ENCODE measurements at places on chromosomes 16 and 17.
A peak's percentile ranks its signal among the peaks of the same experiment; 100 is the strongest.

- DNase-seq: no peak
Measured at GRCh38 chr17:76862079-76862478, 6.1 kb upstream of the MGAT5B start.

- DNase-seq: no peak
Measured at GRCh38 chr17:41633556-41634199, 9.3 kb upstream of the KRT17 start.

DNA sequence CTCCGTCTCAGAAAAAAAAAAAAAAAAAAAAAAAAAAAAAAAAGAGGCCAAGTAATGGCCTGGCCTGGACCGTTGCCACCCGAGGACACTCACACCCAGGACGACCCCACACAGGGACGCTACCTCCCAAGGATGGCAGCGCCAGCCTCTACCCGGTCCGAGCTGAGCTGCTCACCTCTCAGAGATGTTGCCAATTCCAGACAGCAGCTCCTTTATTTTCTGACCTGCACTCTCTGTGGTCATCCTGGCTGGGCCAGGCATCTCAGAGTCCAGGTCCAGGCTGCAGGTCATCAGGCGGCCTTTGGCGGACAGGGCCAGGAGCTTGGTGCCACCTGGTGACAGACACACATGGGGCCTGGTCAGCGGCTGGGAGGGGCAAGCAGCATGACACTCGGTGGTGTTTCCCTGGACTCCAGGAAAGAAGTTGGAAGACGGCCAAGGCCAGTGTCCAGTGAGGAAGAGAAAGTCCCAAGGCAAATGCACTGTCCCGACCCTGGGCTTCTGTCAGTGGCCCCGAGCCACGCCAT is 3.1 kb downstream of the FAAP100 start:
- no peak for DNase-seq

- peak; percentile 68 for DNase-seq
Measured at GRCh38 chr17:42653179-42654124, 5.6 kb upstream of the TUBG2 start.

GRCh38 chr16:27628241-27628942 is 78.4 kb downstream of the KATNIP start:
- DNase-seq: no peak

GRCh38 chr16:75181630-75182029 is 25.3 kb downstream of the CTRB2 start:
- DNase-seq: no peak

DNA sequence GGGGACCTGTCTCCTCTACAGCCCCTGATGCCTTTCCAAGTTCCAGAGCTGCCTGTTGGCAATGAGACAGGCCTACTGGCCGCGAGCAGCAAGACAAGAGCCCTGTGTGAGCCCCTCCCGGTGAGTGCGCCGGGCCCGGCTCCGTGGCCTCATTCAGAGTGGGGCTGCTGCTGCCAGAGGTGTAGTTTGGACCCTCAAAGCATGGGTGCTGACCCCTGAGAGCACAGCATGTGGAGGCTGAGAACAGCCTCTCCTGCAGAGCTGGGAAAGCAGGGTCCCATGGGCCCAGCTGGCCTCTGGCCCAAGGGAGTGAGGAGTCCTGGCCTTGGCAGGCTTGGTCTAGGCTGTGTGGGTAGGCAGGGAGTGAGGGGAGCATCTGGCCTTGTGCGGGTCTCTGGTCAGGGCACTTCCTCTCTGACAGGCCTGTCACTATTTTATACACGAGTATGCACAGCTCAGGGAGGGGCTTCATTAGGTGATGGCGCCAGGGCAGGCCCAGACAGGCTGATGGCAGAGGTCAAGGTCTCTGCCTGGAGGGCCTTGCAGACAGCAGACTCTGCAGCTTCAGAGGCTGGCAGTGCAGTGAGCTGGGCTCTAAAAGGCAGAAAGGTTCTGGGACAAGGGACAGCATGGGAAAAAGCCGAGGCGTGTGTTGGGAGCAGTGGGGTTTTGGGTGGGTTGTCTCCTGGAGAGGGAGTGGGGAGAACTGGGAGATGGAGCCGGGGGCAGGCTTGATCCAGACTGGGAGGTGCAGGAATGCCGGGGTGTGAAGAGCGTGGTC is 43.4 kb downstream of the ADCY7 start:
- DNase-seq: no peak

GRCh38 chr17:58388302-58389190 is 28.8 kb downstream of the RNF43 start:
- DNase-seq: no peak

DNA sequence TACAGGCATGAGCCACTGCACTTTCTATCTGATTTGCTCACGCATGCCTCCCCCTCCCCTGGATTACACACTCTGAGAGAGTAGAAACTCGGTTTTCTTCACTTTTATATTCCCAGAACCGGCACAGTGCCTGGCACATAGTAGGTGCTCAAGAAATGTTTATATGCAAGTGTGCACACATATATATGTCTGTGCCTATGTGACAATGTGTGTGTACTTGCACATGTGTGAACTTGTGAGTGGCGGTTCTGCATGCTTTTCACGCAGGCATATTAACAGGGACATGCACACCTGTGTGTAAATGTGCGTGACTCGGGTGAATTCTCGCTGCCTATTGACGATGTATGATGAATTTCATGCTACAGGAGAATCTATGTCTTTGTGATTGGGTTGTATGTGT is 22.1 kb upstream of the IL21R start:
- DNase-seq: no peak

DNA sequence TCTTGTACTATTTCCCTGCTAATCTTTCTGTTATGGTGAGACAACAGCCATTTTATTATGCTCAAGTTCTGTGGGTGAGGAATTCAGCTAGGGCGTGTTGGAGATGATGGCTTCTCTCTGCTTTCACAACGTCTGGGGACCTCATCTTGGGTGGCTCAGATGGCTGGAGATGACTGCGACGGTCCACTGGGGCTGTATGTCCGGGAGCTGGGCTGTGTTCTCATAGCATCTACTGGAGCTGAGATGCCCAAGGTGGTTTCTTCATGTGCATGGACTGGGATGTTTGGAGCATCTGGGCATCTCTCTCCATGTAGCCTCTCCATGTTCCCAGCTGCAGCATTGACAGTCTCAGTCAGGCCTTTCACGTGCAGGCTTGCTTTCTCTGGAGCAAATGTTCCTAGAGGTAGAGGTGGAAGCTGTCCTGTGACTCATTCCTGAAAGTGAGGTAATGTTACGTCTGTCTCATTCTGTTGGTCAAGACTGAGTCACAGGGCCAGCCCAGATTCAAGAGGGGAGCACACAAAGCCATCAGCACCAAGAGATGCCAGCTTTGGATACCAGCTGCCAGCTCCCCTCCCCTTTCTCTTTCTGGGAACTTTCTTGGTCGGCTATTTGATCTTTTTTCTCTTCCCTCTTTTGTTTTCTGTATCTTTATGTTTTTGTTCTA is 96.2 kb downstream of the RAP1GAP2 start:
- DNase-seq: peak; percentile 5

GRCh38 chr17:75693500-75694481 is 26.7 kb downstream of the SAP30BP start:
- DNase-seq: peak; percentile 21

DNA sequence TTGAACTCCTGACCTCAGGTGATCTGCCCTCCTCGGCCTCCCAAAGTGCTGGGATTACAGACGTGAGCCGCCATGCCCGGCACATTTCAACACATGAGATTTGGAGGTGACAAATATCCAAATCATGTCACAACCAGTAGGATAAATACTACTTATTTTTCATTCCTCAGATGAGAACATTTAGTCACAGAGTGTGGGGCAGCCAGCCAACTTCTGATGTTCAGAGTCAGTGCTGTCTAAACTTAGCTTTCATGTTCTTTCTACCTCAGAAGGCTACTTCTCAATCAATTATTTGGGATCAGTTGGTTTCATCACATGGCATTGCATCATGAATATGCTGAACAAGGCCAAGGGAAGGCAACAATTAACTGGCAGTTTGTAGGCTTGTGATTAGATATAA is 134.5 kb downstream of the CDH13 start:
- DNase-seq: peak; percentile 60

DNA sequence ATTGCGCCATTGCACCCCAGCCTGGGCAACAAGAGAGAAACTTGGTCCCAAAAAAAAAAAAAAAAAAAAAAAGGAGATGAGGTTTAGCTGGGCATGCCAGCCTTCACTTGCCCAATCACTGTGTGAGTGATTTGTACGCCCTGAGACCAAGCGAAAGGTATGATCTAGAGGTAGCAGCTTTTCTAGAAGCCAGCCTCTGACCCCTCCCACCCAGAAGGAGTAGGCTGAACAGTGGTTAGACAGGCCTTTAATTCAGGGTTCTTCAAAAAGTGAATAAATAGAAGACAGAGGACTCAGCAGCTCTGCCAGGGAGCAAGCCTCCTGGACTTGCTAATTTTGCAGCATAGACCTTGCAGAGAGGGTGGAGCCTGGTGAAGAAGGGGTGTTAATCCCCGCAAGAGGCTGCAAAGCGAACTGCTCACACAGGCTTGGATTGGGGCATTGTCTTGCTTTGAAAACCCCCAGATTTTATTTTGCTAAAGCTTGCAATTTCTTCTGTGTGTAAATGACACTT is 7.1 kb upstream of the CYTH1 start:
- no peak for DNase-seq

- DNase-seq: no peak
Measured at GRCh38 chr17:81615401-81615930, 21.4 kb downstream of the NPLOC4 start.

GRCh38 chr16:85796152-85796551 is 3.2 kb downstream of the EMC8 start:
- DNase-seq: no peak

DNA sequence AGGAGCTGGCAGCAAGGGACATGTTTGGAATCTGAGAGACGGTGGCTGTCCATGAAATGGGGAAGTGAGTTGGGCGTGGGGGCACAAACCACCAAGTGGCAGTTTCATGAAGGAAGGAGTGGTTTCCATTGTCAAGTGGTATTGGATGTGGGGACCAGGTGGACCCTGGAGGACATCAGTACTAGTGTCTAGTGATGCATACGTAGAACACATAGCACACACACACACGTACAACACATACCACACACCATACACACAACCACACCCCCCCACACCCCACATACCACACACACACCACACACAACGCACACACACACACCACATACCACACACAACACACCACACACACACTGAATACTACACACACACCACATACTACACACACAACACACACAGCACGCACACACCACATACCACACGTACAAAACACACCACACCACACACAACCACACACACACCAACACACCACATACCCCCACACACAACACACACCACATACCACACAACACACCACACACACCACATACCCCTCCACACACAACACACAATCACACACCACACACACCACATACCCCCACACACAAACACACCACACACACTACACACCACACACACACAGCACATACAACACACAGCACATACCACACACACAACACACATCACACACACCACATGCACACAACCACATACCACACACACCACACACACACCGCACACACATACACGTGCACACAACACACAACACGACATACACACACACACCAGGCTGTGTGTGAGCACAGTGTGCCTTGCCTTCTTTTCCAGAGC is 41.1 kb upstream of the GSE1 start:
- DNase-seq: no peak

DNA sequence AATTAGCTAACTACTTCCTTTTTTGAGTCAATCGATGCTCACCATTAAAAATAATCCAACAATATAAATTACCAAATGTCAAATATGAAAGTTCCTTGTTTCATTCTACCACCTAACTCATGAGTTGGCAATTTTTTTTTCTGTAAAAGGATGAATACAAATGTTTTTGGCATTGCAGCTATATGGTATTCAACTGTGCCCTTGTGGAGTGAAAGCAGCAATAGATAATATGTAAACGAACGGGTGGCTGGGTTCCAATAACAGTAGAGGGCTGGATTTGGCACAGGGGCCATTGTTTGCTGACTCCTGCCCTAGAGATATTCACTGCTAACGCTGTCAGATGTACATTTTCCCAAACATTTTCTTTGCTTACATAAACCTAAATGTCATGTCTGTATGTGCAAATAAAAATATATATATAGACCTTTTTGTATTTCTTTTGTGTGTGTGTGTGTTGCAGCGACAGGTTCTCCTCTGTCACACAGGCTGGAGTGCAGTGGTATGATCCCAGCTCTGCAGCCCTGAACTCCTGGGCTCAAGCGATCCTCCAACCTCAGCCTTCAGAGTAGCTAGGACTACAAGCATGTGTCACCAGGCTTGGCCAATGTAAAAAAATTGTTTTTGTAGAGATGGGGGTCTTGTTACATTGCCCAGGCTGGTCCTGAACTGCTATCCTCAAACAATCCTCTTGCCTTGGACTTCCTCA is 73.9 kb downstream of the RPGRIP1L start:
- no peak for DNase-seq

- no peak for DNase-seq
Measured at GRCh38 chr16:50626868-50627267, 54.2 kb downstream of the SNX20 start.

GRCh38 chr17:61333136-61333535 is 66.5 kb upstream of the TBX2 start:
- no peak for DNase-seq

GRCh38 chr17:40813804-40814203 is 8.6 kb downstream of the KRT10 start:
- DNase-seq: no peak

GRCh38 chr17:3888343-3889171 is 4.3 kb downstream of the CAMKK1 start:
- DNase-seq: peak; percentile 72

DNA sequence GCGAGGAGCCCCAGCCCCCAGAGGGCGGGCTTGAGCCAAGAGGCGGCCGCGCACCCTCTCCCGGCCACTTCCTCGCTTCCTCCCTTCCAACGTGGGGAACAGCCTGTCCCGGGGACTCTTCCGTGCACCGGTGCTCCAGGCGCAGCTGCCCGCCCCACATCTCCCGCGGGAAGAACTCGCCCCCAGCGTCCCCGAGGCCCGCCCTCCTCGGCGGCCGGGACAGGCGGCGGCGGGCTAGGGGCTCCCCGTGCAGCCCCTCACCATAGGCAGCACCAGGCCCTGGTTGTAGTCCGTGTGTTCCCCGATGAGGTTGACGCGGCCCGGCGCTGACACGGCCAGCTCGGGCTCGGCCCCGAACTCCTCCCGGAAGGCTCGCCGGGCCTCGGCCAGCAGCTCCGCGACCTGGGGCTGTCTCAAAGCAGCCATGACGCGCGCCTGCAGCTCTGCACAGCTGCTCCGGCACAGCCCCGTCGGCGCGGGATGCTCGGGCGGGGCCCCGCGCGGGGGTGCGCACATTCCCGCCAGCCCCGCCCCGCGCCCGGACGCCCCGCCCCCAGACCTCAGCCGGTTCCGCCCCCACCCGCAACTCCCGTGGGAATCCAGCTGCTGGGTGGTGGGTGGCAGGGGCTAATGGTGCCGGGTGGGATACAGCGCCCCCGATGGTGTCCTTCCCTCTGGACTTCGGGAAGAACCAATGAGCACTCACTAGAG is at the start of gene GALK1:
TSS of gene GALK1 (minus strand) at position 482 of the 711 bp plus-strand sequence. CDS start at position 426, 56 bp downstream.
- no peak for DNase-seq

- DNase-seq: no peak
Measured at GRCh38 chr17:9887508-9887907, 17.6 kb downstream of the RCVRN start.
